Chondrocyte (in vitro differentiated cells): ENCODE measurements at places on chromosomes 6 and 20. TPM values are rescaled to one million over a fixed set of nuclear protein-coding genes. Genes with fewer than 3 reads are reported as not detected.

- no peak for DNase-seq
Observed at GRCh38 chr6:93799226-93799625, 379.9 kb upstream of the EPHA7 start.

GRCh38 chr6:79574630-79575225 is 37.5 kb upstream of the LCA5 start:
- no peak for DNase-seq

GRCh38 chr6:49949062-49949461 is 14.9 kb downstream of the DEFB114 start:
- no peak for DNase-seq

DNA sequence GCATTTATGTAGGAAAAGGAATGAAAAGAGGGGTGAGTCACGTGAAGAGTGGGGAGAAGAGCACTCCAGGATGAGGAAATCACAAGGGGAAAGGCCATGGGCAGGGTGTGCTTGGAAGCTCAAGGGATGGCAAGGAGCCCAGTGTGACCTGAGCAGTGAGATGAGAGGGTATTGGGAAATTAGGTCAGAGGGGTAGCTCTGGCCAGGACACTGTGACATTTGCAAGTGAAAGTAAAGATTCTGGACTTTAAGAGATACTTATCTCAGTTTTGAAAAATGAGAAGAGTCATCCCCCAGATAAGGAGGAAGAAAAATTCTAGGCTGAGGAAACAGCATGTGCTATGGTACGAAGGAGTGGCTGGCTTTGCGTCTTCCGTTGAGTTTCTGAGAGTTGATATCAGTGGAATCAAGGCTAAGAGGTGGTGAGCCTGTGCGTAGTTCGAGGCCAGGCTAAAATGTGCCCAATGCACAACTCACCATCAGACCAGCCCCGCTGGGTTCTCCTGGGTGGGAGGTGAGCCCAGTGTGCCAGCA is 79.9 kb downstream of the GCLC start:
- DNase-seq, result no peak

DNA sequence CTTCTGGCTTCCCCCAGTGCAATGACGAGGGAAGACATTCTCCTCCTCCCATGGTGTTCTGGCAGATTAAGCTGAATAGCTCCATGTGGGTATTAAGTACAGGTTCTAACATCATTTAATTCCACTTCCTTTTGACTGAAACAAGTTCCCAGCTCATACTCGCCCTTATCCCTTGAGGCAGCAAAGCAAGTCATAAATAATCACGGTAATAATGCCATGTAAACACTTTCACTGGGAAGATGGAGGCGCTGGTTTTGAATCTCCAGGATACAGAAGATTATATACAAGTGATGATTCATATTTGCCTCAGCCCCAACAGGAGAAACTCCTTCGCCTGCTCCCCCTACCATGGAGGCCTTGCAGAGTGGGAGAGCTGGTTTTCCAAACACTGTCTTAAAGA is 141.3 kb downstream of the PXDC1 start:
- DNase-seq, result no peak

- no peak for DNase-seq
Observed at GRCh38 chr6:12165722-12166280, 124.4 kb upstream of the EDN1 start.

Gene SLC4A11
- total RNA-seq, result 4.2 to 4.9 TPM (median 4.3 TPM) in 3 replicates

Gene TFAP2A
- 0.74 to 26.6 TPM (median 1.4 TPM) in 3 replicates for total RNA-seq

Gene NOTCH4
- total RNA-seq, result 0.82 to 1.6 TPM (median 1.4 TPM) in 3 replicates

GRCh38 chr20:53774461-53775203 is 181.0 kb upstream of the ZNF217 start:
- DNase-seq, result no peak

- DNase-seq, result no peak
Observed at GRCh38 chr20:49812507-49813304, at the start of gene SLC9A8. Gene SLC9A8 (plus strand): TSS chr20:49812828. CDS start chr20:49812923, 95 bp downstream.

DNA sequence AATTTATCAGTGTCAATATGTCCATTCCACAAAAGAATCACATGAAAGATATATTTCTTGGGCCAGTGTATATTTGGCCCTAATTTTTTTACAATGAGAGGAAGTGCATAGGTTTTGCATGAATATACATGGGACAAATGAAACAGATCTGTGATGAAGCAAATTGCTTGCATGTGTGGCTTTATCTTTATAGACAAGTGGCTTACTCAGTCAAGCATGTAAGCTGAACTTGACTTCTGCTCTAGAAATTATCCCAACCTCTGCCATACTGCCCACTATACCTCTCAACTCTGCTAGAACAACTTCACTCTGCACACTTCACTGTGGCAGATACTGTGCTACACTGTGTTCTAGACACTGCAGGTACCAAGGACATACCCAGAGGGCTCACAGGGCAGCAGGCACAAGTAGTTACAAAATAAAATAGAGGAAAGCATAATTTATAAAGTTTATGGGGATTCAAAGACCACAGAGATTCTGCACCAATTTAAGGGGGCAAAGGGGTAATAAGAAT is 349.2 kb upstream of the HSF2 start:
- DNase-seq, result no peak
